ENCODE measurements at places on chromosomes 7 and 10. TPM values are rescaled to one million over a fixed set of nuclear protein-coding genes. Genes with fewer than 3 reads are reported as not detected.
A peak's percentile ranks its signal among the peaks of the same experiment; 100 is the strongest.

DNA sequence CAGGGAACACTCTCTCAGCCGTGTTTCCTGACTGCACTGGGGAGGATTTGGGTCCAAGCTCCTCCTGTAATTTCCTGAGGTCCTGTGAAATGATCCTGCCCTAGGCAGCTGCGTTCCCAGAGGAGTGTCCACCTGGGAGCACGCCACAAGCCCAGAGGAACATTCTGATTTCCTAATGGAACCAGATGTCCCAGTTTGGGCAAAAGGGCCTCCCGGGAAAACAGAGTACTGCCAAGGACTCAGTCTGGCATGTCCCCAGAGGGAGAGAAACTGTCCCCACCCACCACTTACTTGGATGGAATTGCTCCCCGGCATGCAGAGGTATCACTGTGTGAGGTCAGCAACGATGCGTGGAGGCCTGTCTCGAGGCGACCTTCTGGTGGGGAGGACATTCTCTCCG, 34.5 kb downstream of the ASB13 start:
- no peak for DNase-seq

DNA sequence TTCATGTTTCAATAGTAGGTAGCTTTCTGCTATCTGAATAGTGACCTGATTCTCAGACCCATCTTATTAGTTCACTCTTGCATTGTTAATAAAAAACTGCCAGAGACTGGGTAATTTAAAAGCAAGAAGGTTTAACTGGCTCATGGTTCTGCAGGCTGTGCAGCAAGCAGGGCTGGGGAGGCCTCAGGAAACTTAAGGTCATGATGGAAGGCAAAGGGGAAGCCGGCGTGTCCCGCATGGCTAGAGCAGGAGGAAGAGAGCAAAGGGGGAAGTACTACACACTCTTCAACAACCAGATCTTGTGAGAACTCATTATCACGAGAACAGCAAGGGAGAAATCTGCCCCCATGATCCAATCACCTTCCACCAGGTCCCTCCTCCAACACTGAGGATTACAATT, 185.2 kb upstream of the PITRM1 start:
- no peak for DNase-seq

The CYP2C19 gene
- total RNA-seq, result 0.10 TPM

GRCh38 chr10:107579970-107580369, 415.5 kb upstream of the SORCS1 start:
- DNase-seq, result no peak

DNA sequence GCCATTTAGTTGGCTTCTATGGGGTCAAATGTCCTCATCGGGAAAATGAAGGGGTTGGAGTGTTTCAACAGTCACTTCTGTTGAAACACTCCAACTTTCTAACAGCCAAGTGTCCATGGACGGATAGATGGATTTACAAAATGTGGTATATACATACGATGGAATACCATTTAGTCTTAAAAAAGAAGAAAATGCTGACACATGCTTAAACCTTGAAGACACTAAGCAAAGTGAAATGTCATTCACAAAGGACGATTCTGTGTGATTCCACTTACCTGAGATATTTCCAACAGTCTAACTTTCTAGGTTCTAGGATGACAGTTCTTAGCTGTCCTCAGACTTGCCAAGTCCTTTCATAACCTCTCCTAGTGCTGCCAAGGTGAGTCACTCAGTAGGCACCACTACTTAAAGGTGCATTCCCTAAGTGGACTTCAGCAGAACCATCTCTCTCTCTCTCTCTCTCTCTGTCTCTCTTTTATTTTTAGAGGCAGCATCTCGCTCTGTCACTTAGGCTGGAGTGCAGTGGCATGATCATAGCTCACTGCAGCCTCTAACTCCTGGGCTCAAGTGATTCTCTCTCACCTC, 69.0 kb downstream of the DENND2A start:
- DNase-seq, result no peak

DNA sequence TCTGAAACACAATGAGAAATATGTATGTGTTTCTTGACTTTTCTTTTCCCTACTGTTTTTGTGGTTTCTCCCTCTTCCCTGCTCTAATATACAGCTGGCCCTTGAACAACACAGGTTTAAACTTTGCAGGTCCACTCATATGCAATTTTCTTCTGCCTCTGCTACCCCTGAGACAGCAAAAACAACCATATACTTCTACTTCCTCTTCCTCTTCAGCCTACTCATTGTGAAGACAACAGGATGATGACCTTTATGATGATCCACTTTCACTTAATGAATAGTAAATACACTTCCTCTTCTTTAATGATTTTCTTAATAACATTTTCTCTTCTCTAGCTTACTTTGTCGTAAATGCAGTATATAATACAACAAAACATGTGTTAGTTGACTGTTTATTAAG, 35.0 kb upstream of the DGKB start:
- DNase-seq, result no peak

- no peak for DNase-seq
Measured at GRCh38 chr10:124626759-124627380, 117.3 kb downstream of the FAM53B start.

The CNNM1 gene
- 0.24 TPM for total RNA-seq

The MALSU1 gene
- total RNA-seq, result 42.0 TPM

The EPDR1 gene
- 31.3 TPM for total RNA-seq

DNA sequence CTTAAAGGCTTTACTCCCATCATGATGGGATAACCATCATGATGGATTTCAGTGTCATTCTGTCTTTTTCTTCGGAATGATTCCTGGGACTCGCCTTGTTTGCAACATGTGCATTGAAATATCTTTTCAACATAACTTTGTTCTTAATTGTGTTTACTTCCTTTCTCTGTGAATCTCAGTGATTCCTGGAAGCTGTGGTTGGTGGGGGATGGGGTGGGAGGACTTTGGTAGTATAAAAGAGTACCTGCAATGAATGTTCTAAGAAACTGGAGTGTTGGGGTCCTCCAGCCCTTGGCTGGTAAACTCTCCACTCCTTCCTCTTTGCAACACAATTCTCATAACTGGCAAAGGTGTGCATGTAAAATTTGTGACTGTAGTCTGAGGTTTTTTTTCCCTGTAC, 11.5 kb upstream of the SH2D4B start:
- no peak for DNase-seq

DNA sequence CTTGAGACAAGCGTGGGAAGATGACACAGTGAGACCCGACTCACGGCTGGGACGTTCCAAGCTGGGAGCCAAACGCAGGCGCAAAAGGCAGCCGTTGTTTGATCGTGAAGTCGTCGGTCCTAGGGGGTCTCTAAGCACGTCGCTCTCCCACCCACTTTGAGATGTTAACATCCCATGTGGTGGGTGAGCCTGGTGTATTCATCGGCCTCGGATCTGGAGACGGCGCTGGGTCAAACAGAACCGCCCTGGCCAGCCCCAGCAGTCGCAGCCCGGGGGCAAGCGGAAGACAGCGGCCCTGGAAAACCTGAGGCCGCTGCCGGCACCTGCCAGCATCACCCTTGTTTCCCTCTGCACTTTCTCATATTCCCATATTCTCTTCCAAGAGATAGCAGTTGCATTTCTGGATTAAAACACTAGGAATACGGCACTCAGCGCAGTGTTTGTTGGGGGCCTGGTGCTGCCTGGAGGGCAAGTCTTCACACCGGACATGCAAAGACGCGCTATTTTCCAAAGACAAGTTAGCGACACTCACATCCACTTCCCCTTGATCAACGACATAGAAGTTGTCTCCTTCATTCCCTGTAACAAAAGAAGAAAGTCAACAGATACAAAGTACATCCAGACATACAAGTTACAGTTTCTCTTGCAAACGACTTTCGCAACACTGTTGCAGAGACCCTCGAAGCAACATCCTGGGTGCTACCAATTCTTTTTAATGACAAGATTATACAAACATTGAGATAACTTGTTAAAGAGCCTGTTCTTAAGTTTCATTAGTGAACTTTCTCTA, 86.2 kb upstream of the PDGFA start:
- DNase-seq, result no peak

- DNase-seq, result no peak
Measured at GRCh38 chr10:5449823-5450222, 37.5 kb downstream of the NET1 start.

DNA sequence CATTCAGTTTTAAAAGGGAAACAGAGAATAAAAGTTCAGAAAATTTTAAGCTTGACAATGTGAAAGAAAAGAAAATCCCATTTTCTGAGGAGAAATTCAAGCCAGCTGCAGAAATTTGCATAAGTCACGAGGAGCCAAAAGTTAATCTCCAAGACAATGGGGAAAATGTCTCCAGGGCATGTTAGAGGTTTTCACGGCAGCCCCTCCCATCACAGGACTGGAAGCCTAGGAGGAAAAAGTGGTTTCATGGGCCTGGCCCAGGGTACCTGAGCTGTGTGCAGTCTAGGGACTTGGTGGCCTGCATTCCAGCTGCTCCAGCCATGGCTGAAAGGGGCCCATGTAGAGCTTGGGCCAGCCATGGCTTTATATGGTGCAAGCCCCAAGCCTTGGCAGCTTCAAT, 59.6 kb upstream of the NXPH1 start:
- DNase-seq, result no peak

DNA sequence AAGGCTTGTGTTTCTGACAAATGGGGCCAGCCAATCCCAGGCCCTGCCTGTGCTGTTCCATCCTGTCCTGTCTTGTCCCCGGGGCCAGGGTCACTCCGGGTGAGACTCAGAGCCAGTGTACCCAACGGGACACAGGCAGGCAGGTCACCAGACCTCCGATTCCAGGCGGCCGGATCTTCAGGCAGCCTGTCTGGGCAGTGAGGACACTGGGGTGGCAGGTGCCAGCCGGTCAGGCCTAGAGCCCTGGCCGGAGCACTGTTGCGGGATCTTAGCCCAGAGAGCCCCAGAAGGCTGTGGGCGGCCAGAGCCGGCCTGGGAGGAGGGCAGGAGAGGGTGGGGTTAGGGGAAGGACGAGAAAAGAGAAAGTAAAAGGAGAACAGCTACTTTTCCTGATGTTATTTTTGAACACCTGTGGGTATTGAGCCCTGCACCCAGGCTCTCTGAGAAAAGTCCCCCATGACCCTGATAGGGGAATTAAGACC, 134.3 kb upstream of the TNRC18 start:
- peak; percentile 90 for DNase-seq

- no peak for DNase-seq
Measured at GRCh38 chr7:70356085-70356786, 758.0 kb downstream of the AUTS2 start.

The OLAH gene
- 1.9 TPM for total RNA-seq

DNA sequence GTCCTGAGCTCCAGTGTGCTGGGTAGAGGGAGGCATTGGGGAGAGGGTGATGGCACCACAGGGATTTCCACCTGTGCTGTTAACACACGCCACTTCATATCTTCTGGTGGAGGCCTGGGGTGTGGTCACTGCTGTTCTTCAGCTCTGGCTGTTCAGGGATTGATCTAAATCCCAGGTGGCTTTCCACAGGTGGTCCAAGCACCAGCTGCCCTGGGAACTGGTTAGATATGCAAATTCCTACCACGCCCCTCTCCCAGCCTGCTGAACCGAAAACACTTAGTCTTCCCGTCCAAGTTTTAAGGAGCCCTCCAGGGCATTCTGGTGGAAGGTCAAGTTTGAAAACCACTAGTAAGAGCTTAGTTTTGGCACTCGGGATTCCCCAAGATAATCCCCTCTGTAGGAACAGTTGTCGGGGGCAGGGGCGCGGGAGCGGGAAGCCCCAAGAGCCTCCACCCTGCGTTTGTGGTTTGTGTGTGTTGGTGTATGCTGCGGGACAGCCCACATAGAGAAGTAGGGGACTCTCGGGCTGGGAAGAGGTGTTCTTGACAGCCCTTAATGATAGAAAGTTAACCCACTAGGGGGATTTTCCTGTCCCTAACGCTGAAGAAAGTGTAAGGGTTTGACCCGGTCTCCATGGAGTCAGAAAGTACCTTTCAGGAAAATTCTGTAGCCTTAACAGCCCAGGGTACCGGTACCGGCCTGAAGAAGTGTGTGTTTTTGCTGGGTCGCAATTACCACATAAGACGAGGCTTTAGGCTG, 5.1 kb downstream of the DEPP1 start:
- peak; percentile 67 for DNase-seq

GRCh38 chr7:50214126-50214670, 90.3 kb upstream of the IKZF1 start:
- DNase-seq, result no peak

- DNase-seq, result no peak
Measured at GRCh38 chr10:8985651-8986050, 931.2 kb downstream of the GATA3 start.

The MMP21 gene
- 0.38 TPM for total RNA-seq

The CDNF gene
- total RNA-seq, result 0.95 TPM

GRCh38 chr10:77164616-77165311, 472.8 kb downstream of the KCNMA1 start:
- DNase-seq, result no peak

The SLC26A5 gene
- not detected for total RNA-seq

GRCh38 chr10:60669501-60669900, 108.8 kb upstream of the CDK1 start:
- DNase-seq, result no peak

GRCh38 chr10:7950981-7951847, 103.3 kb upstream of the GATA3 start:
- no peak for DNase-seq

The SPACDR gene
- total RNA-seq, result 0.62 TPM

The GPR85 gene
- 1.2 TPM for total RNA-seq

DNA sequence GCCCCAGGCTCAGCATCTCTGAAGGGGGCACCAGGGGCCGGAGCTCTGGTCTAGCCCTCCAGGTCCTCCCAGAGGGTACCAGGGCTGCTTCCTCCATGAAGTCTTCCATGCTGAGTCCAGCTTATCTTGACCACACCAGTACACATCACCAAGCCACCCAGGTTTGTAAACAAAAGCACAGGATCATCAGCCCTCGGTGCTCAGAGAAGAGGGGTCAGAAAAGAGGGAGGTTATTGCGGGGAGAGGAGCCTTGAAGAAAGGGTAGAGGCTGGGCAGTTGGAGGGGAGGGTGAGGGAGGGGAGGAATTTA, 23.9 kb downstream of the AQP1 start:
- DNase-seq, result peak; percentile 62

The ST8SIA6 gene
- total RNA-seq, result 4.5 TPM

DNA sequence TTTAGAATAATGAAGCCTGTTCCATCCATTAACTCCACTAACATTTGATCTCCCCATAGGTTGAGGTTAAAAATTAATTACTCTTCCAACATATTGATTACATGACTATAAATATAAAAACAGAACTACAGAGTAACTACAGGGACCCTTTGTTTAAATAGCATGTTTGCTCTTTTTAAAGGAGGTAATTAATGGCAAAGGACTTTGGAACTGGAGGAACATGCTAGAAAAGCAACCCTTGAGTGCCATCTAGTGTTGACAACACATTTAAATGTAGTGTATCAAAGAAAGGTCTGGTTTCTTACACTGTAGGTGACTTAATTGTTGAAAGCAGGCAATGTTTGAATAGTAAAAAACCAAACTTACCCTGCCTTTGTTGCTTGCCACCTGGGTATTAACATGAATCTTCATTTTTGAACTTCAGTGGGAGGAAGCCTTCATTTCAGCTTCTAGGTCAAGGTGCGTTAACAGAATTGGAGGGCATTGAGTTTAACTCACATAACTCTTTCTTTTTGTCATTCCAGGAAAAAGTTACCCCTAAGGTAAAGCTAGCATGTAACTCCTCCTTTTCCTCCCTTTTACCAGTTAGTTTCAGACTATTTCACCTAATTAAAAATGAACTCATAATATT, 52.6 kb upstream of the CAPZA2 start:
- DNase-seq, result no peak

The CNPY1 gene
- total RNA-seq, result not detected

- DNase-seq, result no peak
Measured at GRCh38 chr7:2897023-2897422, 52.9 kb upstream of the GNA12 start.

- DNase-seq, result no peak
Measured at GRCh38 chr10:119245272-119245671, 37.9 kb downstream of the GRK5 start.

The RTKN2 gene
- 0.19 TPM for total RNA-seq
